ENCODE measurements at places on chromosomes 12 and 14.

GRCh38 chr12:94671917-94672316 is 21.6 kb upstream of the TMCC3 start:
- H3K4me3 ChIP-seq, result no peak overlapping the region
- H3K27ac ChIP-seq, result no peak overlapping the region
- H3K36me3 ChIP-seq, result no peaks in the 10 kb centered on the region
- H3K4me1 ChIP-seq, result peaks cover 13% of the 10 kb centered on the region
- no peak for ATAC-seq
- H3K27me3 ChIP-seq, result peaks cover 4% of the 10 kb centered on the region

DNA sequence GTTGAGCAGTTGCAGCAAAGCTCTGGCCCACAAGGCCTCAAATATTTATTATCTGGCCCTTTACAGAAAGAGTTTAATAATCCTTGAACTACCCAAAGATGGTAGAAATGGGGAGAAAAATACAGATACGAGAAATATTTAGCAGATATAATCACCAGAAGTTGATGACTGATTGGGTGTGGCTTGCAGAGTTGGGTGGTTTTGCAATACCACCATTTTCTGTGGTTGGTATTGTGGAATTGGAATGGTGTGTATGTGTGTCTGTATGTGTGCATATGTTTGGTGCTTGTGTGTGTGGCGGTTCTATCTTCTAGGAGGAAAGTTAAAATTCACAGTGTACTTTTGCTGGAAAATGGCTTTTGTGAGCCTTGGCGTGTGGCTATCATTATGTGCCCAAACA is 85.4 kb upstream of the MANSC4 start:
- ATAC-seq, result no peak
- H3K4me3 ChIP-seq, result no peak overlapping the region
- H3K36me3 ChIP-seq, result no peaks in the 10 kb centered on the region
- peak overlapping the region; percentile 21 for H3K27ac ChIP-seq

GRCh38 chr12:124742111-124742510 is 121.6 kb downstream of the SCARB1 start:
- H3K36me3 ChIP-seq, result no peaks in the 10 kb centered on the region
- H3K4me1 ChIP-seq, result peaks cover 9% of the 10 kb centered on the region
- ATAC-seq, result no peak
- H3K4me3 ChIP-seq, result no peak overlapping the region

DNA sequence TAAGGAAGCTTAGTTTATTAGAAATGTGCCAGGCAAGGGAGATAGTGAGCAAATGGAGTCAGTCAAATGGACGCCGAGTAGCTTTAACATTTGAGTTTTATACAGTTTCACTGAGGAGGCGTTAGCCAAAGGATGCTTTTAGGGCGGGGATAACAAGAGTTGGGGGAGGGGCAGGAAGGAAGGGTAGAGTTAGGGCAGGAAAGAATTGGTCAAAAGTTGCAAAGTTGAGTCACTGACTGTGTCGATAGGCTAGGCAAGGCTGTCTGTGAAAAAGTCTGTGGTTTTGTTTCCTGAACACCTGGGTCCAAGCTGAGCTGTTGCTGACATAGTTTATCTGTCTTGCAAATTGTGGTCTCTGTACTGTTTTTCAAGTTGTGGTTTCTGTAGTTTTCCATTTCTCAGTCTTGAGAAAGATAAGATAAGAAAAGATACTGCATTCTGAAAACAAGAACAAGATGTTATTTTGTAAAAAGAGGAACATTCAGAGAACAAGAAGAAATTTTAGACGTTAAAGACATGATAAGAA is 62.6 kb upstream of the RESF1 start:
- ATAC-seq, result peak; percentile 95
- H3K27me3 ChIP-seq, result no peaks in the 10 kb centered on the region
- peak overlapping the region; percentile 99 for H3K27ac ChIP-seq
- H3K4me1 ChIP-seq, result peaks cover 29% of the 10 kb centered on the region
- peak overlapping the region; percentile 82 for H3K4me3 ChIP-seq
- peaks cover 25% of the 10 kb centered on the region for H3K36me3 ChIP-seq

DNA sequence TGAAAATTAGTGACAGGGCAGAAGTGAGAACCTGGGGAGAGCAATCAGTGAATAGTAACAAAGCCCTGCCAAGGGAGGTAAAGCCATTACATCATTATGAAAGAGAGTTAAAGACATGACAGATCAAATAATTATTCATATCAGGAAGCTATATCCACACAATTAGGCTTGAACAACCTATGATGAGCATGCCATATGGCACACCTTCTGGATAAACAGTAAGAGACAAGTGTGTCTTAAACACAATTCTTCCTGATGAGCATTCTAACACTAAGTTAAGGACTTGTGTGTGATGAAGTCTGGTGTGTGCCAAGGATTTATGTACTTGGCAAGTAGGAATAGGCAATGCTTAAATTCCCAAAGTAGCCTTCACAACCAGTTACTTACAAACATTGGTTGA is 76.1 kb downstream of the GALNT4 start:
- H3K27ac ChIP-seq, result peak overlapping the region; percentile 43
- no peaks in the 10 kb centered on the region for H3K4me1 ChIP-seq
- H3K4me3 ChIP-seq, result no peak overlapping the region

DNA sequence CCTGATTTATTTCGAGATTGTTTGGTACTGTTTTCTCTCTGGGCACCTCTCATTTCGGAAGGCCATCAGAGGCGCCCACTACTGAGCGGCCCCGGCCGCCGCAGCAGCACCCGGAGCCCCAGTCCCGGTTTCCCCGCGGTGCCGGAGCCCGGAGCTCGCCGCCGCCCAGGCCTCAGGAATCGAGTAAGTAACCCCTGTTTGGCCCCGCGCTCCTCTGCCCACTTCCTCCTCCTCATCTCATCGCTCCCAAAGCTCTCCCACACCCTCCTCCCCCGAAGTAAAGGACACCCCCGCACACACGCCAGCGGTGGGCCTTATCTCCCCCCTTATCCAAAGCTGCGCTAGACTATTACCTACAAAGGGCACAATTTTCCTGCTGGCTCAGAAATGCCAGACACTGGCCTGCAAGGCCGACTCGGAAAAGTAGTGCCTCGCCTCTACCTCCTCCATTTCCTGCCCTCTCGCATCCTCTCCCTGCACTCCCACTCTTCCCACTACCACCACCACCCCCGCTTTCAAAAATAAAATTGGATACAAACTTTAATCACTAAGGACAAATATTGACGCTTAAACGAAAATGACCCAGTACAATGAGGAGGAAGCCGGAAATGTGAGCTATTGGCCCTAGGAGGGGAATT is 637 bp upstream of the FOXG1 start:
- no peak overlapping the region for H3K27ac ChIP-seq
- peaks cover 60% of the 10 kb centered on the region for H3K27me3 ChIP-seq
- peaks cover 23% of the 10 kb centered on the region for H3K36me3 ChIP-seq
- peaks cover 4% of the 10 kb centered on the region for H3K4me1 ChIP-seq
- ATAC-seq, result no peak

- H3K27ac ChIP-seq, result no peak overlapping the region
- ATAC-seq, result no peak
- H3K4me3 ChIP-seq, result no peak overlapping the region
- no peaks in the 10 kb centered on the region for H3K36me3 ChIP-seq
Measured at GRCh38 chr14:85187521-85187920, 342.4 kb upstream of the FLRT2 start.
